ENCODE measurements at places on chromosomes 2 and 18.

- no peak for DNase-seq
Measured at GRCh38 chr18:13450289-13451212, 232.0 kb downstream of the LDLRAD4 start.

DNA sequence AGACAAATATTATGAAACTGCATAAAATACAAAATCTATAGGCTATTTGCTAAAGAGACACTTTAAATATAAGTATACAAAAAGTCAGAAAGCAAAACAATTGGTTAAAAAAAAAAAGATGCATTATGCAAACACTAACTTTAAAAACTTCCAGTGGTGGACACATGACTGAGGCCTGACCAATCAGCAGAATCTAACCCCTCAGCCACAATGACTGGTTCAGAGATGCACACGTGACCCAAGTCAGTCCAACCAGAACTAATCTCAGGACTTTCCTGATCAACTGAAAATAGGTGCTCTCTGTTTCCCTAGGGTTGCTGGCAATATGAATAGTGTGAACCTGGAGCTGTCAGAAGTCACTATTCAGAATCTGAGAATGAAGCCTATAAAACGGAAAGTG, 22.7 kb downstream of the DNER start:
- no peak for DNase-seq

- DNase-seq: peak; percentile 87
Measured at GRCh38 chr2:199485732-199486335, 28.1 kb upstream of the SATB2 start.

- DNase-seq: no peak
Measured at GRCh38 chr2:96207774-96208142, 869 bp downstream of the STARD7 start.

GRCh38 chr2:24048769-24049484, 614 bp upstream of the FKBP1B start:
- peak; percentile 32 for DNase-seq

GRCh38 chr2:58046335-58046584, 346 bp upstream of the VRK2 start:
- no peak for DNase-seq

DNA sequence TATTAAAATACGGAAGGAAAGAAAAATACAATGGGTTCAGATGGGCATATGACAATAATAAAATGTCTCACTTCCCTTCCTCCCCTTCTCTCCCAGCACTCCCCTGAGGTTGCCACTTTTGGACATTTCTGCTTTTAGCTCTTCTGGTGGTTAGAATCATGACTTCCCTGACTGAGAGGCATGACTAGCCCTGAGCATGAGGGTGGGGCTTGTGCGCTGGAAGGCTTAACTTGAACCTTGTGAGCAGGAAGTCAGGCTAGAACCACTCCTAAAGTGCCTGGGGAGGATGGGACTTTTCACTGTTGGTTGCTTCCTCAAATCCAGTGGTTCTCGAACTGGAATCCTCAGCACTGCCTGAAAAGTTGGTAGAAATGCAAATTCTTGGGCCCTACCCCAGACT, 19.7 kb upstream of the ARHGAP25 start:
- DNase-seq: no peak

GRCh38 chr18:22831441-22831904, 101.7 kb upstream of the RBBP8 start:
- no peak for DNase-seq

GRCh38 chr2:60979231-60979630, 38.3 kb upstream of the PEX13 start:
- no peak for DNase-seq

DNA sequence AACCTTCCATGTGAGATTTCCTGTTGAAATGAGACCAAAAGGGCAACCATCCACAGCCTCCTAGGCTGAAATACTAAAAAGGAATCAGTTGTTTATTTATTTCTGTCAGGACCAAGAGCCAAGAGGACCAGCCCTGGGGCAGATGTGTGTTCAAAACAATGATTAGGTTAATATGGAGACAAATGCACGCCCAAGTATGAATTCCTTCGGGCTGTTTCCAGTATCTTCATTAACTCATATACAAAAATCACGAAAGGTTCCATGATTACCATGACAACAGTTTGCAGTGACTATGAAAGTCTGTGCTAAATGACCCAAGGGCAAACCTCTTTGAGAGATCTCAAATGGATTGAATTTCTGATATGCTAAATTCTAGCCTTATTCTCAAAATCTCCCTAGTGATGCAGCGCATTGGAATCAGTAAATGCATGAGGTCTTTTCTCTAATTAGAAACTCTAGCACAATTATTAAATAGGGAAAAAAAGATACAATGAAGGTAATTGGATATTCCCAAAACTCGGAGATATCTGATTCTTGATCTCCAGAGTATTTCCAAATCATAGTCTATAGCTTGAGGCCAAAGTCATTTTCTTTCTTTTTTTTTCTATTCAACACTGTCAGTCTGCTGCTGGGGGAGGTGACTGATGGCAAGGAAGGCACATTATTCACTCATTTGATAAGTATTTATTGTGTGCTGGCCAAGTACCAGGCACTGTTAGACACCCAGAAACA, 35.6 kb downstream of the VIT start:
- DNase-seq: no peak

GRCh38 chr2:30665761-30666265, 141.4 kb downstream of the CAPN13 start:
- no peak for DNase-seq

- DNase-seq: no peak
Measured at GRCh38 chr2:129909651-129910418, 69.6 kb upstream of the RAB6C start.

DNA sequence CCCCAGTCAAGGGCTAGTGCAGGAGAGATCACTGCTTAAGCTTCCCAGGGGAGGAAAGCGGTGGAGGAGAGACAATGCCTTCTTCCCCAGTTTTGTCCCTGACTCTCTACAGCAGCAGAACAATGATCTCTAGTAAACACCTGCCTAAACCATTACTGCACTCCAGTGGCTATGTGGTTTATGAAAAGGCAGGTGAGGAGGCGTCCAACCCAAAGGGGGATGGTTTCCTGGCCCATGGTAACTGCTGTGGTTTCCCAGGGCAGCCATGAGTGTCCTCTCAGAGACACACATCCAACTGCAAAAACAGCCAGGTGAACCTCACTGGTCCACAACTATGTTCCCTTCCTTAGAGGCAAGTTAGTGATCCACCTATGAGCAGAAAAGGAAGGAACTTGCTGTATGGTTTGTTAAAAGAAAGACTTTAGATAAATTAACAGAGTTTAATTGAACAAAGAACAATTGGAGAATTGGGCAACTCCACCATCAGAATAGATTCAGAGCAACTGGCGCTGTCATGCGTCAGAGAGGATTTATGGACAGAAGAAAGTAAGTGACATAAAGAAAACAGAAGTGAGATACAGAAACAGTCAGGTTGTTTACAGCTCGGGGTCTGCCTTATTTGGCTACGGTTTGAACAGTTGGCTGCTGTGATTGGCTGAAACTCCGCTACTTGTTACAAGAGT, 4.8 kb upstream of the TTC39C start:
- DNase-seq: no peak

GRCh38 chr2:29725610-29726009, 195.8 kb downstream of the ALK start:
- no peak for DNase-seq

DNA sequence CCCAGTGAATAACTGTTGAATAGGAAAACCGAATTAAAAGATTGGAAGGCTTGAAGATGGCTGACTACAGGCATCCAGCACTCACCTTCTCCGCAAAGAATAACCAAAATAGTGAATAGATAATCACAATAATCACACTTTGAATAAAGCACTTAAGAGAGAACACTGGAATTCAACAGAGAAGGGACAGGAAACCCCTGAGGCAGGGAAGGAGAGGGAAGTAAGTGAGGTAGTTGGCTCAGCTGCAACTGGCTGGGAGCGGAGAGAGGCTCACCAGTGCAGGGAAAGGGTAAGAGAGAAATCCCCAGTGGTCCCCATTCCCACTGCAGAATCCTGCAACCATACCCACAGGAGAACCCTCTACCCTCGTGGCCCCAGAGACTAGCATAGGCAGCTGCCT, 246.6 kb upstream of the NCKAP5 start:
- no peak for DNase-seq

Measured in GM23338 (cell line).